Breast epithelium (tissue), 4 donors: ENCODE measurements at places on chromosomes 7 and 10. TPM values are rescaled to one million over a fixed set of nuclear protein-coding genes. Genes with fewer than 3 reads are reported as not detected.
A peak's percentile ranks its signal among the peaks of the same experiment; 100 is the strongest.

GRCh38 chr10:36425131-36425797 is 700.1 kb upstream of the ANKRD30A start:
- DNase-seq: no peak
- H3K4me3 ChIP-seq: no peak overlapping the region
- no peaks in the 10 kb centered on the region for H3K27me3 ChIP-seq
- H3K27ac ChIP-seq: no peak overlapping the region
- no peaks in the 10 kb centered on the region for H3K4me1 ChIP-seq
- H3K36me3 ChIP-seq: no peaks in the 10 kb centered on the region

The DPCD gene
- 24.7 TPM for total RNA-seq

DNA sequence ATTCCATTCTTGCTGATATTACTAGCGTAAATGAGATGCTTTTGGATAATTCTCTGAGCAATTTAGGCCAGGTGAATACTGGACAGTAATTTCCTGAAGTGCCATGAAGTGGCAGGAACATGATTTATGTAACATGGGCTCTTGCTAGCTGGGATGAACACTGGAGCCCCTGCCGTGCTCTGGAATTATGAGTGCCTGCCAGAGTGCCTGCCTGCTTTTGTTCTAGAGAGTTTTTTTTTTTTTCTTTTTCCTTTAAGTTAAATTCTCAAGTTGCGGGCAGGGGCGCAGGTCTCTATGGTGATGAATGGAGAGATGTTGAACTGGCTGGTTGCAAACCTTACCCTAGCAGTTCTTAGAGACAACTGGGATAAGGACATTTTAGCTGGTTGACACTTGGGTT is 165.9 kb downstream of the AUTS2 start:
- no peaks in the 10 kb centered on the region for H3K36me3 ChIP-seq
- H3K4me3 ChIP-seq: no peak overlapping the region
- peaks cover 5% of the 10 kb centered on the region for H3K4me1 ChIP-seq
- no peaks in the 10 kb centered on the region for H3K27me3 ChIP-seq
- no peak for DNase-seq

GRCh38 chr7:42876182-42877068 is 35.4 kb downstream of the C7orf25 start:
- DNase-seq: no peak
- no peaks in the 10 kb centered on the region for H3K4me1 ChIP-seq
- no peak overlapping the region for H3K27ac ChIP-seq
- H3K4me3 ChIP-seq: no peak overlapping the region

GRCh38 chr7:155298288-155298833 is 683 bp downstream of the INSIG1 start:
- DNase-seq: no peak
- no peaks in the 10 kb centered on the region for H3K27me3 ChIP-seq
- H3K27ac ChIP-seq: peak overlapping the region; percentile 96
- H3K4me1 ChIP-seq: no peaks in the 10 kb centered on the region

DNA sequence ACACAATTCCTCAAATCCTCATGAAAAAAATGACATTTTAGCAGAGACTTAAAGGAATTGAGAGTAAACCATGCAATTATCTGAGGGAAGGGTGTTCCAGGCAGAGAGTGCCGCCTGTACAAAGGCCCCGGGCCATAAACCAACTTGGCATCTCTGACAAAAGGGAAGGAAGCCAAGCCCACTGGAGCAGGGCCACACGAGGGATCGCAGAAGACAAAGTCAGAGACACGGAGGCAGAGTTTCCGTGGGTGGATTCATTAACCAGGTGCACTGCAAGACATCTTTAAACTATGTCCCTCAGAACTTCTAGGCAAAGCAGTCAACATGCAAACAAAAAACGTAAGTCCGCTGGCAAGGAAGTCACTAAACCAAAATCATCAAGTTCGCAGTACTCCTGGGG is 92.0 kb downstream of the SFMBT2 start:
- H3K27ac ChIP-seq: peak overlapping the region; percentile 43
- no peak for DNase-seq
- no peaks in the 10 kb centered on the region for H3K27me3 ChIP-seq
- peaks cover 10% of the 10 kb centered on the region for H3K4me1 ChIP-seq
- no peak overlapping the region for H3K4me3 ChIP-seq
